Cardiac muscle cell (in vitro differentiated cells and primary cell): ENCODE measurements at places on chromosomes 7 and 10. TPM values are rescaled to one million over a fixed set of nuclear protein-coding genes. Genes with fewer than 3 reads are reported as not detected.

DNA sequence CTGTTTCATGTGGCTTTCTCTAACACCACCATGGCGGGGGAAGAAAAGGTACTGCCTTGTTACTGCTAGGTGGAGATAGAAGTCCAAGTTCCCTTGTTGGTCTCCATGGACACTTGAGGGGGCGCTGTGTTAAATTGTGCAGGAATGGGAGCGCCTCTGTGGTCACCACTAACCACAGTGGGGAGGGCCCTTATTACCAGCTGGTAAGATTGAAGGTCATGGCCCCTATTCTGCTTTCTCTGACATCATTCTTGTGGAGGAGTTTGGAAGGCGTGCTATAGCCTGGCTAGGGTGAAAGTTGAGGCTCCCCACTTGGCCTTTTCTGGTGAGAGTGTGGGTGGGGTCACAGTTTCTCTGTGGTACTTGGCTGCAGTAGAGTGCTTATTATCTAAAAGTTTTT lies 14.9 kb upstream of the MXI1 start:
- peak; percentile 17 for DNase-seq

DNA sequence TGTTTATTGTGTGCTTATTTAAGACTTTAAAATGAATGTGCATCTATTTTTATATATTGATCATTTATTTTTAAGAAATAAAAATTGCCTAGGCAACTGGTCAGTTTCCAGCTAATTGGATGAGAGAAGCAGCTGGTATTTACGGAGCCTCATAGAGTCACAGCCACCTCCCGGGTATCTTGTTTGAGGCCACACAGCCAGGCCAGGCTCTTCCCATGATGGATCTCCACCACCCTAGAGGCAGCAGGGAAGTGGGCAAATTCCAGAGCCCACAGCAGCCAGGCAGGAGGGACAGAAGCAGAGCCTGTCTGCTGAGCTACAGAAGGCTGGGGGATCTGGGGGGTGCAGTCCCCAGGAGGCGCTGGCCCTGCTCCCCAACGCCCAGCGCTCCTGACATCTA lies 61.6 kb downstream of the CLEC2L start:
- no peak for DNase-seq

DNA sequence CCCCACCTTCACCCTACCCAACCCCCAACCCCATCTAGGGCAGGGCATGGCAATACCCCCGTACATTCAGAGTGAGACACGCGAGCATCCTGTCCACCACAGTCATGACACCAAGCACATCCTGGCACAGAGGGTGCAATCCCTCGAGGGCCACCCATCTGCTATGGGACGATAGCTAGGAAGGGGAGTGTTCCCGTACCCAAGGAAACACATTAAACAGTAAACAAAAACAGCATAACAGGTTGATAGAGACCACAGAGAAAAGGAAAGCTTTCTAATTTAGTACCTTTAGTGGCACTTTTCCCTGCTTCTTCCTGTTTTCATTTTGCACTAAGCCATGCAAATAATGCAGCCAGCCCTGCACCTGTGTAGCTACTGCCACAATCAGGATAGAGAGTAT lies 2.3 kb upstream of the SMKR1 start:
- no peak for DNase-seq

DNA sequence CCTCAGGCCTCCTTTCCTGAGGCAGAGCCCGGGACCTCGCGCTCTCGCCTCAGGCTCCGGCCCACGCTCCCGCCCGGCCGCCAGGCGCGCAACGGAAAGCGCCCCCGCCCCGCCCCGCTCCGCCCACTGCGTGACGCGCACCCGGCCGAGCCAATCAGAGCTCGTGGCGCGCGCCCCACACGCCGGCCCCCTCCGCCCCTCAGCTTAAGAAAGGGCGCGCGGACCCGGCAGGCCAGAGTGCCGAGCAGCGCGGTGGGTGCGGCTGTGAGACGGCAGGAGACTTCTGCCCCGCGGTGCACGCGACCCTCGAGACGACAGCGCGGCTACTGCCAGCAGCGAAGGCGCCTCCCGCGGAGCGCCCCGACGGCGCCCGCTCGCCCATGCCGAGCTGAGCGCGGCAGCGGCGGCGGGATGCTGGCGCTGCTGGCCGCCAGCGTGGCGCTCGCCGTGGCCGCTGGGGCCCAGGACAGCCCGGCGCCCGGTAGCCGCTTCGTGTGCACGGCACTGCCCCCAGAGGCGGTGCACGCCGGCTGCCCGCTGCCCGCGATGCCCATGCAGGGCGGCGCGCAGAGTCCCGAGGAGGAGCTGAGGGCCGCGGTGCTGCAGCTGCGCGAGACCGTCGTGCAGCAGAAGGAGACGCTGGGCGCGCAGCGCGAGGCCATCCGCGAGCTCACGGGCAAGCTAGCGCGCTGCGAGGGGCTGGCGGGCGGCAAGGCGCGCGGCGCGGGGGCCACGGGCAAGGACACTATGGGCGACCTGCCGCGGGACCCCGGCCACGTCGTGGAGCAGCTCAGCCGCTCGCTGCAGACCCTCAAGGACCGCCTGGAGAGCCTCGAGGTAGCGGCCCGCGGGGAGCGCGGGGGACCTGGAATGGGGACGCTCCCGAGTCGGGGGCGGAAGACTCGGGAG lies at the start of gene NPTX2:
TSS of gene NPTX2 (plus strand) at position 235 of the 909 bp plus-strand sequence. CDS start at position 412, 177 bp downstream.
- DNase-seq: peak; percentile 58

Gene ZNRF2
- 29.8 and 46.7 TPM in 2 replicates for total RNA-seq

Gene POMZP3
- 16.3 and 17.4 TPM in 2 replicates for total RNA-seq

Gene KIF11
- total RNA-seq: 4.5 and 19.9 TPM in 2 replicates
